ENCODE measurements at places on chromosomes 16 and 17.

DNA sequence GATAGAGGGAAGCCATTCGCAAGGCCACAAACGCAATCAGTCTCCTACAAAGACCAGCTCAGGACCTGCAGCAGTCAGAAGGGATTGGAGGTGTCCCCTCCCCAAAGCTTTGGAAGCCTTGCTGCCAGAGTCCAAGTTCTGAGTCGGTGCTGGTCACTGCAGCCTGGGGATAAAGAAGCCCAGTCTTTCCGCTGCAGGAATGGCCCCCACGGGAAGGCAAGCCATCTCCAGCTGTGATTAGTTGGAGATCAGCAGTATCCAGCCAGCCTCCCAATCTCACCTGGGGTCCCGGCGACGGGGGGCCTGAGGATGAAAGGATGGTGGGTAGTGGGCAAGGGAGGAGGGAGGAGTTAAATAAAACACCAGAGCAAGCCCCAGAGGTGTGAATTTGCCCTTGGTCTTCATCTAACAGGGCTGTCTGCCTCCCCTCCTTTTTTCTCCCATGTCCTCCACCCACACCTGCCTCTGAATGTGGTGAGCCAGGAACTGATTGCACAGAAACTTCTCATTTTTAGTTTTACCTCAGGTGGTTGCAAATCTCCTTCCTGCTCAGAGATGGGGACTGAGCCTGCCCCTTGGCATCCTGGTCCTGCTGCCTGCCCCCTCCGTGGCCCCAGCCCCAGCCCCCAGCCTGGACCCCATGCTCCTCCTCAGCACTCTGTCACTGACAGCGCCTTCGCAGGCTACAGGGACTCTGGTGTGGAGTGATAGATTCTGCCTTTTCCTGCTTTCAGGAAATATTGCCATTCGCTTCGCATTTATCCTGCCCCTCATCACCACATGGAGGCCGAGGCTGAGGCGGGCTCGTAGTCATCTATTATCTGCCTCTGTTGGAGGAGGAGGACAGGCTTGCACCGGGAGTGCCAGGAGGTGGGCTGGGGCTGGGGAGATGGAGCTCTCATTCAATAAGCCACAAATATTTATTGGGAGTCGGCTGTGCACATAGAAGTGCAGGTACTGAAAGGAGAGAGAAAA is 262.9 kb upstream of the SDK2 start:
- DNase-seq, result no peak

- no peak for DNase-seq
These were observed 3.6 kb upstream of the ZNF652 start for GRCh38 chr17:49365667-49366066.

DNA sequence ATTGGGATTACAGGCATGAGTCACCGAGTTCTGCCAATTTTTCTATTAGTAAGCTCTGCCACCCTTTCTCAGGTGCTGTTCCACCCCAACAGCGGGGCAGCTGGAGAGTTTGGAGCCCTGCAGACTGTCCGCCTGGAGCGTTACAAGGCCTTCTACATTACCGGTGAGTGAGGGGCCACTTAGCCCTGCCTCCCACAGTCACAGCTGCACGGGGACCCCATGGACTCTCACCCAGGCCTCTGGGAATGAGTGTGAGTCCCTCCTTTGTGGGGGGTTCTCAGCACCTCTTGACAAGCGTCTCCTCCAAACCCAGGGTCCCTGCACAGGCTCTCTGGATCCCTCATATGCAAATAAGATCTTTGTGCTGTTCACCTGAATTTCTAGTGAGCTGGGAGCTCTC is 56.0 kb downstream of the WIPI1 start:
- DNase-seq, result no peak

GRCh38 chr16:66949472-66949871 is 11.6 kb upstream of the CES3 start:
- DNase-seq, result no peak

DNA sequence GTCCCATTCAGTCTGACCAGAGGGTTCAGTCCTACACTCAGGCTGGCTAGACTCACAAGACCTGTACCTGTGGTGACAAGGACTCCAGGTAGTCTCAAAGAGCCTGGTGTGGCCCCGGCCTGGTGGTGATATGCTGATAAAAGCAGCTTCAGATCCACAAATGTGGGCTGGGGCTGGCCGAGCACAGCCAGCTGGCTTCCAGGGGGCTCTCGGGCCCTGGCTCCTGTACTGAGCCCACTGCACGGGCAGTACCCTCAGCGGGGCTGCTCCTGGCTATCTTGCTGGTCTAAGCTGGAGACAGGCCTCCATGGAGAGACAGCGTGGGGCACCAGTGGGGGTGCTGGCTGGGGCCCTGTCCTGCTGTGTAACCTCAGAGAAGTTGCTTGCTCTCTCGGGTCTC is 4.3 kb downstream of the SMIM5 start:
- no peak for DNase-seq

DNA sequence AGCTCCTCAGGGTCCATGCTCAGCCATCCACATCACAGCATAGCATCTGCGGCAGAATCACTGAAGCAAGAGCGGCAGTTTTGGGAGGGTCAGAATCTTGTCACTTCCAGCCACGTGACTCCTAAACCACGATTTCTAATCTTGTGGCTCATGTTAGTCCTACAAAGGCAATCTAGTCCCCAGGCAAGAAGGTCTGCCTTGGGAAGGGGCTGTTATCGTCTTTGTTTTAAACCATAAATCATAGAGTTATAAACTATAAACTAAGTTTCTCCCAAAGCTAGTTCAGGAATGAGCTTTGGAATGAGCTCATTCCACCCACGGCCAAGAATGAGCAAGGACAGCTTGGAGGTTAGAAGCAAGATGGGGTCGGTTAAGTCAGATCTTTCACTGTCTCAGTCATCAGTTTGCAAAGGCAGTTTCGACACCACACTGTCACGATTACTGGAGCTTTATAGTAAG is 20.8 kb upstream of the DNAH17 start:
- no peak for DNase-seq

Measured in GM19239 (cell line).